ENCODE measurements at places on chromosomes 1 and 21.
A peak's percentile ranks its signal among the peaks of the same experiment; 100 is the strongest.

- peak; percentile 75 for DNase-seq
Measured at GRCh38 chr21:45142469-45143308, 68.3 kb downstream of the ADARB1 start.

DNA sequence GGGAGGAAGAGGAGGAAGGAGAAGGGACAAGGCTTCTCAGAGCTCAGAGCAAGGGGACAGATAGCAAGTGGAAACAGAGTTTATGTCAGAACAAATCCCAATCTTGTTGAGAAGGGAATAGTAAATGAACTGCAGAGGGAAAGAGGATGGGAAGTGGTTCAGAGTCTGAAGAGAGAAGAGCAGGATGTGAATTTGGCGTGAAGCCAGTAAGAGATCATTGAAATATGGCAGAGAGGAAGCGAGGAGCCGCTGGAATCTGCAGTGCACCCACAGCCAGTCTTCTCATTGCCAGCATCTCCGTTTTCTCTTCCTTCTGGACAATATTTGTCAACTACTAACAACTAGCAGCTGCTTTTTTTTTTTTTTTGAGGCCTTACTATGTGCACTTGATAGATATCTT is 19.1 kb downstream of the OLFML3 start:
- DNase-seq = peak; percentile 73

DNA sequence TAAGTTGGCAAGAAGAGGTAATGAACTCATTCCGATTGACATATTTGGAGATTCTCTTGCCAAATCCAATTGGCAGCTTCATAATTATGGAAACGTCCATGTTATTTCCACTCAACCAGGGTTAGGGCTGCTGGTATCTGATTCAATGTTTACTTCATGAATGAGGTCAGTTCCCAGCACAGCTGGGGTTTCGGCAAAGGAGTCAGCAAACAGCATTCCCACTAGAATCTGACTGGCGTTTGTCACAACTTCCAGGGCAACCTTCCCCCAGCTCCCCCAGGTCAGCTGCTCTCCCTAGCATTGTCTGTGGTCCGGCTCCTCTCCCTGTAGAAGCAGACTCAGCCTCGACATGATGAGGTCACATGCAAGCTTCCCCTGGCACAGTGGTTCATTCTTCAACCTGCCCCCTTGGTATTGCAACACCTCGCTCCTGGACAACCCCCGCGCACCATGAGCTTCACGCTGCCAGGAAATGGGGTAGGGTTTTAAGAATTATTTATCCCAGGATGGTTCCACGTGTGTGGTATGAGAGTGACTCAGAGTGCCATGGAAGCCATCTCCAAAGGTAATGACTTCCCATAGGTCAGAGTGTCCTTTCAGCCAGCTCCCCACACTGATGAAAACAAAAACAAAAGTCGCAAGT is 100.7 kb upstream of the SLC25A33 start:
- DNase-seq = peak; percentile 76

DNA sequence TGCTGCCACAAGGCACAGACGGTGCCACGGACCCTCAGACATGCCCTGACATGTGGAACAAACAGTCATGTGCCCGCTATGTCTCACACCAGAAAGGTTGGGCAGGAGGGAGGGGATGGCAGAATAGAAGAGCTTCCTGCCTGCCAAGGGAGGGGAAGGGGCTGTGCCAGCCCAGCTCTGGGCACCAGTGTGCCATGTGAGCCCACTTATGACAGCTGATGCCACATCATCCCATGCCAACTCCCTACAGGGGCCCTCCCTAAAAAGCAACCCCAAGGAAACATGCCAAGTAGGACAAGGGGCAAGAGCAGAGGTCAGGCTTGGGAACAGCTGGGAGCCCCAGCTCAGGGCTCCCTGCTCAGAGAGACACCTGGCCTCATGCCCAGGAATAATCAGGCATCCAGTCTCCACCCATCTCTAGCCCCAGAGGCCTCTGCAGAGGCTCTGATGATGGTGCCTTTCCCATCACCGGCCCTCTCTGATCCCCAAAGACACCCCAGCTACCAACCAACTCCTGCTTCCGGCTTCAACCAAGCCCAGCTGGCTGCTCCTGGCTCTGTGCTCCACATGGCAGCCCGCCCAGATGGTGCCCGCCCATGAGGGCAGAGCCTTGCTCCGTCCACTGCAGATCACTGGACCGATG is 10.3 kb downstream of the ADGRB2 start:
- no peak for DNase-seq

DNA sequence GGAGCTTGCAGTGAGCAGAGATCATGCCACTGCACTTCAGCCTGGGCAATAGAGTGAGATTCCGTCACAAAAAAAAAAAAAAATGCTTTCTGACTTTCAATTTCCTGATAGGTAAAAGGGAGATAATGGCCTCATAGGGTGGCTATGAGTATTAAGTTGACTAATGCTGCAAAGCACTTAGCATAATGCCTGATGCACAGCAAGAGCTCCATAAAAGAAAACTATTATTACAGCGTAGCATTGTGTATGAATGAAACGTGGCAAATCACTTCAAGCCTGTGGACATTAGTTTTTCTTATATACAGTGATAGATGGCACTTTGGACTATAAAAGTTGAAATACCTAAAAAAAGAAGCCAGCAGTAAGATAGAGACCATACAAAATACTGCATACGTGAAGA is 16.8 kb downstream of the FNDC7 start:
- DNase-seq = no peak

DNA sequence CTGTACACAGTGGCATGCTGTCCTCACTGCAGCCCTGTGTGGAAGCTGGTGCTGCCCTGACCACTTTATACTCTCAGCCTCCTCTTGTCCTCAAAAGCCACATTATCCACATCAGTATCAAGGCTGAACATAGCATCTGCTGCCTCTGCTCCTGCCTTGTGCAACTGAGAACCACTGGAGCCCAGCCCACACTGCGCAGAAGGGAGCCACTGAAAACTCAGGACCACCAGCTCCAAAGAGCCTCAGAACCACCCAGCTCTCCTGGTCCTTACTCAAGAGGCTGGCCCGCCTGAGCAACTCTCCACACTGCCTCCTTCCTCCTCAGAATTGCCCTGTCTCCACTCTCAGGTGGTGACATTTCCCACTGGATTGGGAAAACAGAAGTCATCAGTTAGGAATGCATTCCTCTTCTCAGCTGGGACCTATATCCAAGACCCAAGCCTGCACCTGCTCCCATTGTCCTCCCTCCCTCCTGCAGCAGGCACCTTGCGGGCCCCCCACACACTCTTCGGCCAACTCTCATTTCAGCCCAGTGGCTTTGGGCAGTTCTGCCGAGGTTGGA is 7.0 kb upstream of the KISS1 start:
- DNase-seq = no peak

DNA sequence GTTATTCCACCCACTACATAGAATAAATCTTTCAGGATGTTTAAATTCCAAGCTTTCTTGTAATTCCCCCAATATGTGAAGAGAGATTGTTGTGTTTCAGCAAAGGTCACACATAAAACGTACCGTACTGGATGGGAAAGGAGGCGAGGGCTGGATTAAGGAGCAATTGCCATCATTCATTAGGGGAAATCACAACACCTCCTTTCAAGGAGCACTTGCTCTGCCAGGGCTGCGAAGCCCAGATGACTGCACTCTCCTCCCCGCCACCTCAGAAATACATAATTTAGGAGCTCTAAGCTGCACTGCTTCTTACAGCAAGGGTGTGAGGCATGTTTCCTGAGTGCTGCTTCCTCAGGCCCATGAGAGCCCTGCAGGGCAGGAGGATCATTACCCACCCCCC is 29.6 kb downstream of the MATN1 start:
- no peak for DNase-seq

GRCh38 chr1:152225678-152226077 is 1.7 kb upstream of the HRNR start:
- DNase-seq = no peak

- peak; percentile 35 for DNase-seq
Measured at GRCh38 chr1:201561195-201561564, 22.3 kb downstream of the NAV1 start.

GRCh38 chr1:173960625-173961024 is 43.5 kb upstream of the SERPINC1 start:
- peak; percentile 1 for DNase-seq

- no peak for DNase-seq
Measured at GRCh38 chr1:157113631-157114030, 14.0 kb upstream of the ETV3L start.

DNA sequence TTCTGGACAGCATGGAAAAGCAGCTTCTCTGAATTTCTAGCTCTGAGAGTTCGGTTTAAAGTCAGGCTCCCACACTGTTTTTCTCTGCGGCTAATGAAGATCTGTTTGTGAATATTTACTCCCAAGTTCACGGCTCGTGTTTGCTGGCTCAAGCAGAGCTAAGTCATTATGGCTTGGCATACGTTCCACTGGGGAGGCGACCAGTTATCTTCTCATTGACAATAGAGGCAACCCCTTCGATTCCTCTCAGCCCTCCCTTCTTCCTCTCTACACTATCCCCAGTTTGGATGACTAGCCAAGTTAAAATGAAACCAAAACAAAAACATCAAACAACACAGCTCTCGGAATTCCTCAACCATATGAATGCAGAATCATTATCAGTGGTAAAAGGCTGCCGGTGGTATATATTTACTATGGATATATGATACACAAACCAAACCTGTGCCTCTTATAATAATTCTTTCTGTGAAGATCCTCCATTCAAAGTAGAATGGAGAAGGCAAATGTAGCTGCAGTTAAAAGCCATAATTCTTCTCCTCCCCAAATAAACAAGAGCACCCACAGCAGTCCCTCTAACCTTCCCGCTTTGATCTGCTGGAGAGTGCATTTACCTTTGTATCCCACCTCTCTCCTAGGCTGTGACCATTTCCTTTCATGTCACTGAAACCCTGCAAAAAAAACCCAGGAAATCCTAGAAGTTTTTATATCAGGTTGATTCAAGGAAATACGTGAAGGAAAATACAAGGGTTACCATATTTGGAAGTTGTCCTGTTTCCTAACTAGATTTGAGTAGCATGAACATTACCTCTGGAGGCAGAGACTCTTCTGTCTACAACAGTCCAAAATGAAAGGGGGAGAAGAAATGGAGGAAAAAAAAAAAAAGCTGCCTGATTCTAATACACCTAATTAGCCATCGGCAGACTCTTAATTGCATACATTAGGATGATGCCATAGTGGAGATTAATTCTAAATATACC is 108.3 kb upstream of the USH2A start:
- peak; percentile 28 for DNase-seq

DNA sequence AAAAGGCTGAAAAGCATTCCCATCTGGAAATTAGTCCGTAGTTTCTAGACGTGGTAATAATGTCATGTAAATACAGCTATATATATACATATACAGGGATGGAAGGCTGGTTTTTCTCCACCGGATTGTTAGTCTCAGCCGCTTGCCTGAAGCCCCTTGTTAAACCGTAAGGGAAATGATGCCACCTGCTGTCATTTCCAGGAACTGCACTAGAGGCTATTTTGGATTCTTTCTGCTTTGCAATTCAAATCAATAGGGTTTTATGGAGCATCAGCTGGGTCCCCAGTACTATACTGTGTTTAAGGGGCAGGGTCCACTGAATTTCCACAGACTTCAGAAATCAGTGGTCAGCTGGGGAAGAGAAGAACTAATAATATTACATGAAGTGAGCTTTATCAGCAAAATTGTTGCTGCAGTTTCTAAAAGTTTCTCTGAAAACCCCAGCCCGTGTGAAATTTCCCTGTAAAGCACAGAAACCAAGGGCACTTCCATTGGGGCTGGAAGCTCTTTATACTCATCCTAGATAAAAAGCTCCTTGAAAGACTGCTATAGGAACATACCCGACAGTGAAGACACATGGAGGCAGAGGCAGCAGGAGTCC is 33.8 kb upstream of the MPZL1 start:
- peak; percentile 72 for DNase-seq

All from fibroblast of skin of right biceps (primary cell).